Activated T-helper 17 cell treated with anti-CD3 and anti-CD28 coated beads, Interleukin-2, amount 50 U/mL, for 72 hours (primary cell): ENCODE measurements at places on chromosomes 7 and 10.

DNA sequence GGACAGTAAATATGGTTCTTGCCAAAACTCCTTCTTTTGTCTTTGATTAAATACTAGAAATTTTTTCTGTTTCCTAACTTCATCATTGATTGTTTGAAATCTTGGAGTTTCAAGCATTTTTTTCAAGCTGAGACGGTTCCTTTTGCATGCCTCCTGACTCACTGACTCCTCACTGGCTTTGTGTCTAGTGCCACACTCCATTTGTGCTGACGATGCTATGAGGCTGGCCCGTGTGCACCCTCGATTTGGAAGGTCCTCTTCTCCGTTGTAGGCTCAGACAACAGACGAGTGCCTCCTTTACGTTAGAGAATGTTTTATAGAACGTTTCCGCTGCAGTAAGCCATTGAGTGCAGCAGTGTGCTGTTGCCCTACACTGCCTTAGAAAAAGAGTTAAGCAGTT, 10.8 kb upstream of the CSGALNACT2 start:
- no peak for ATAC-seq

DNA sequence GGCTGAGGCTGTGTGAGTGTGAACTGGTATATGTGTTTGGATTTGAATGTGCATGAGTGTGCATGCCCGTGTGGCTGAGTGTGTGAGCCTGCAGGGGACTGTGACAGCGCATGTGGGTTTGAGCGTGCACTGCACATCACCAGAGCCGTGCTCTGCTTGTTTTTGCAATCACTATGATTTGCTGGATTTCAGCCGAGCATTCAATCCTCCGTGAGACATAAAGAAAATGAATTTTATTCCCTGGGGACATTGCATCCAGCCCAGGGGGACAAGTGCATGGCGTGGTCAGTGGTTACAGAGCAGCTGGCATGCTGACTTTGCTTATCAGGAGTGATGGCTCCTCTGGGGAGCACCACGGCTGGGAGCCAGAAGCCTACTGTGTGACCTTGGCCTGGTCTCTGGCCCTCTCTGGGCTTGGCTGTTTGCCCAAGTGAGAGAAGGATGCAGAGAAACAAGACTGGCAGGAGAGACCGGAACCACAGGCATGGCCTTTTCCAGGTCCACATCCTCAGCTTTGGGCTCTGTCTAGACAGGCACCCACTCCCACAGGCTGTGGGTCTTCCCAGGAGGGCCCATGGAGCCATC, 160.2 kb upstream of the UNC5B start:
- ATAC-seq: no peak

GRCh38 chr7:44867073-44867995, 18.0 kb downstream of the PURB start:
- ATAC-seq: peak; percentile 96

DNA sequence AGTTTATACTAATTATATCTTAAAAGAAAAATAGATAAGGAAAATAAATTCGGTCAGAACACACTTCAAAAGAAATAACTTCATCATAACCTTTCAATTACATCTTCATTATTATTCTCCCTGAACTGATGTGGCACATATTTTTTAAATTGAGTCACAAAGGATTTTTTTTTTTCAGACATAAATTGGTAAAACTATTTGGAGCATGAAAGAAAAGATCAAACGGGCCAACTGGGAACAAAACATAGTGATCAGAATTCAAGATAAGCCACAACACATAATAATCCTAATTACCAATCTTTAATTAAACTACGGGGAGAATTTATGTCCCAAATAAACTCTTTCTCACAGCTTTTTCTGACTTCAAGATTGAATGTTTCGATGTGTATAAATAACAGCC, 258.2 kb upstream of the MAGI2 start:
- ATAC-seq: no peak

- peak; percentile 3 for ATAC-seq
Measured at GRCh38 chr7:87875151-87876039, 765 bp downstream of the SLC25A40 start.

- no peak for ATAC-seq
Measured at GRCh38 chr7:104820836-104821535, 193.0 kb upstream of the KMT2E start.

GRCh38 chr7:123709525-123709924, 39.3 kb downstream of the WASL start:
- ATAC-seq: no peak

DNA sequence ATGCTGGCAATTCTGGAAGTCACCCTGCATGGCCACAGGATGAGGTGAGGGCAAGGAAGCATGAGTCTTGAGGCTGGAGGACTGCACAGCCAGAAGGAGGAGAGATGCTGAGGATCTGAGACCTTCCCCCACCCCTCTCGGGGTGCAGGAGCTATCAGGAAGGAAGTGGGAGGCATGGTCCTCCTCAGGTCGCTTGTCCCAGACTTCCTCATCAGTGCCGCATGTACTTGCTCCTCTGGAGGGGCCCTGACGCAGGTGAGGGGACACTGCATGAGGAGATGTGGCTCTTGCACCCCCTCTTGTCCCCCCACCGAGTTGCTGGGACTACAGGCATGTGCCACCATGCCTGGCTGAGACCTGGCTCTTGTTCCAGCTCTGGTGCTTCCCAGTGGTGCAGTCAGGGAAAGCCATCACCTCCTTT, 5.7 kb upstream of the ZMIZ1 start:
- ATAC-seq: no peak
